ENCODE measurements at places on chromosomes 5 and 9.

- DNase-seq = no peak
These were observed 708.6 kb upstream of the WWC1 start for GRCh38 chr5:167582886-167583285.

DNA sequence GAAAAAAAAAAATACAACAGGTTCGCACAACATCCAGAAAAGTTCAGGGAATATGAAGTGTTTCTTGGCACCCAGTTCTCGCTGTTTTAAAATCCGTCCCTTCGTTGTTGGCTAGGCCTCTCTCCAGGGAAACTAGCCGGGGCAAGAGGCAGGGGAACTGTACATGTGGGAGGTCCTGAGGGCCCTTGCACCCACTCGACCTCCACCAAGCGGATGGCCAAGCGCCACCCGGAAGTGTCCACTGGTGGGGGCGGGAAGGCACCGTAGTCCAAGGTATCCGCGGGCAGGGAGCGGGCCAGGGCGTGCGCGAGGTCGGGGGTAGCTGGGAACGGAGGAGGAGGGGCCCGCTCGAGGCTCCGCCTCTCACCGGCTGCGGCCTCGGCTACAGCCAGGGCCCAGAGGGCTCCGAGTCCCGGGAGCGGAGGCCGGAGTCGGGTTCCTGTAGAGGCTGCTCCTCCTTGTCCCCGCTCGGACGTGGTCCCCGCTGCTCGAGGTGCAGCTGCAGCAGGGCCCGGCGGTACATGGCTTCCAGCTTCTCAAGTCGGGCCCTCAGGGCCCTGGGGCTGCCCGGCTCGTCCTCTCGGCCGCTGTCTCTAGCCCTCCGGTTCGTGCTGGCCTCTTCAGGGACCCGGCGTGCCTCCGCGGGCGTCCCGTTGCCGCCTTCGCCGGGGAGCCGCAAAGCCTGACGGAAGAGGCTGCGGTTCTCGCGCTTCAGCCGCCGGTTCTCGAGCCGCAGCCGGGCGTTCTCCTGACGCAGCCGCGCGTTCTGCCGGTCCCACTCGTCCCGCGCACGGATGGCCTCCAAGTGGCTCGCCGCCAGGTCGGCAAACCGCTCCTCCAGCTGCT lies 720 bp downstream of the TUSC1 start:
- no peak for DNase-seq

DNA sequence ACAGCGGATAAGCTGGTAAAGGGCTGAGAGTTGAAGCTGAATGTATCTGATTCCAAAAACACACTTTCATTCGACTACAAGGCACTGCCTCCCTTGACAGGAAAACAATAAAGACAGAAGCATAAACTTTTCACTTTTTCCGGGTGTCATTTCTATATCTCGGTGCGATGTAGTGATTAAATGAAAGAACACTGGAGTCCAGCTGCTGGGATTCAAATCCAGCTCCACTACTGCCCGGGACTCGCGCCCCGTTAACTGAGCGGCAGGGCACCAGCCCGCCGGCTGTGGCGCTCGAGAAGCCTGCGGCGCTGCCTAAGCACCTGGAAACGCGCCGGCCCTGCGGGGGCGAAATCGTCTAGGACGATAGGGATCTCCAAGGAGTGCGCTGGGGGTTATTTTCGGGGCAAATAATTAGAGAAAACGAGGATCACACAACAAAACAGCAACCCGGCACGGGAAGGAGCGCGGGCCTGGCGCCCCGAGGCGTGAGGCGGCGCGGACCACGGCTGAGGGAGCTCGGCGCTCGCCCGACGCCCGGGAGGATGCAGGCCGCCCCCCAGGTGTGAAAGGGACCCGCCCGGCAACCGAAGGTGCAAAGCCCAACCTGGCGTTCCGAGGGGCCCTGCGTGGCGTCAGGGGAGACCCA lies 837 bp downstream of the UIMC1 start:
- peak; percentile 79 for DNase-seq

DNA sequence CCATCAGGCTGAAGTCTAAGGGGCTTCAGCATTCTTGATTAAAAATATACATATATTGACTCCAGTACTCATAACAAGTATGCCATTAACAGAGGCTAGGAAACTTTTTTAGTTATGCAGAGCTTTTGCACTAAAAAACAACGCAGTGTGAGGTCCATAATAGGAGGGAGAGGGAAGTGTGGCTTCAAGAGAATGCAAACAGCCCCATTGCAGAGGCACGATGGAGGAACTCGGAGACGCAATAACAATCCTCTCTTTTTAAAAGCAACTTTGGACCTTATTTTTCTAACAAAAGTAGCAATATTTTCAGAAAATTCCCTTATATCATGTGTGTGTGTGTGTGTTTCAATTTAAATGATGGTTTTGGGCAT lies 150.0 kb upstream of the PTCH1 start:
- no peak for DNase-seq

- DNase-seq = no peak
These were observed 152.5 kb downstream of the CDH10 start for GRCh38 chr5:24492229-24492628.

- DNase-seq = no peak
These were observed 146.7 kb downstream of the GPBP1 start for GRCh38 chr5:57320582-57320981.

DNA sequence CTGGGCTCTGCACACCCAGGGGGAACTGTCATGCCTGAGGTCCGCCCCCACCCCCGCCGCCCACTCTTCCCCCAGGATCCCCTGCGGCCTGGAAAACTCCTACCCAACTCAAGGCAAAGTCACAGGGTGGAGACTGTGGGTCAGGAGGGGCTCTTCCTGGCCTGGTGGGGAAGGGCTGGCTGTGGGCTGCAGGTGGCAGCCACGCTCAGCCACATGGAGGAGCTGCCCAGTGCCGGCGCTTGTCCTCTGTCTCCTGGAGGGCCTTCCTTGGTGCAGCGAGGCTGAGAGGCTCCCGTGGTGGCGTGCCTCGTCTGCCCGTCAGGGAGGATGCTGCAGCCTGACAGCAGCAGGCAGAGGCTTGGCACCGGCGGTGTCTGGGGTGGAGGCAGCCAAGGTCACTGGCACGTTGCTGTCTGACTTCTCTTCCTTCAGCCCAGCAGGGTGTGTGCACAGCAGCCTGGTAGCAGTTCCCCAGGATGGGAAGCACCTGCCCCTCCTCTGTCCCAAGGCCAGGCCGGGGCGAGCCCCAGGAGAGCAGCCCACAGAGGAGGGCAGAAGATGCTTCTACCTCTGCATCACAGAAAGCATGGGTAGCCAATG lies 78.1 kb downstream of the ADAMTS2 start:
- DNase-seq = no peak

- DNase-seq = no peak
These were observed 114.5 kb downstream of the LRRC70 start for GRCh38 chr5:62692946-62693713.

- no peak for DNase-seq
These were observed 16.3 kb downstream of the CLTA start for GRCh38 chr9:36207016-36207415.

- no peak for DNase-seq
These were observed 75.3 kb downstream of the MED27 start for GRCh38 chr9:132004323-132004722.

DNA sequence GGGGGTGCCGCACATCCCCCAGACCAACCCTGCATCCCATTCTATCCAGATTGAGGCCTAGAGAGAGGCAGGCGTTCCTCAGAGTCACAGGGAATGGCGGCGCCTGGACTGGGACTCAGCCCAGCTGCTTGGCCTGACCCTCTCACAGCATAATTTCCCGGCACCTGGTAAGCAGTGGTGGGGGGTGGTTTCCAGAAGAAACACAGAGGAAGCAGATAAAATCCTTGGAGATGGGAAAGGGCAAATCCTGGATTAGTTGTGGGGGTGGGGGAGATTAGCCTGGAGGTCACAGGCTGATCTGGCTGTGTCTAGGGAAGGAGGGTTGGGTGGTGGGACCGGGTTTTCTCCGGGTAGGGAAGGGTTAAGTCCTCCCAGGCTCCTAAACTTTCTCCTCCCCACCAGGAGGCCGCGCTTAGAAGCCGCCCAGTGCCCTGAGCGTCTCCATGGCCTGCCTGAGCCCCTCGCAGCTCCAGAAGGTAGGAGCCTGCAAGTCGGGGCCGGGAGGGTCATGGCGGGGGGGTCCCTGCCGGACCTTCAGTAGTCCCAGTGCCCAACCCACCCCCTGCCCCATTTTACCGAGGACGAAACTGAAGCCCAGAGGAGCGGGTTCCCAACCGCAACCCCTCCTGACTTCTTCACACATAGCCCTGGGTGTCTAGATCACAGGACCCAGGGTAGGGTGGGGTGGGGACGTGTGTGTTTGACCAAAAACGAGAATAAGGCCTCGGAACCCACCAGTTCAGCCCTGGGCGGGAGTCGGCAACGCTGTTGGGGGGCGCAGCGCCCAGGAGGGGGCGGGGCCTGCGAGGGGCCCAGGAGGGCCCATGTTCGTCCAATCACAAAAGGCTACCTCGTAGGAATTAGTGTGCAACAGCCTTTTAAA lies 1.3 kb downstream of the PHYHD1 start:
- no peak for DNase-seq

DNA sequence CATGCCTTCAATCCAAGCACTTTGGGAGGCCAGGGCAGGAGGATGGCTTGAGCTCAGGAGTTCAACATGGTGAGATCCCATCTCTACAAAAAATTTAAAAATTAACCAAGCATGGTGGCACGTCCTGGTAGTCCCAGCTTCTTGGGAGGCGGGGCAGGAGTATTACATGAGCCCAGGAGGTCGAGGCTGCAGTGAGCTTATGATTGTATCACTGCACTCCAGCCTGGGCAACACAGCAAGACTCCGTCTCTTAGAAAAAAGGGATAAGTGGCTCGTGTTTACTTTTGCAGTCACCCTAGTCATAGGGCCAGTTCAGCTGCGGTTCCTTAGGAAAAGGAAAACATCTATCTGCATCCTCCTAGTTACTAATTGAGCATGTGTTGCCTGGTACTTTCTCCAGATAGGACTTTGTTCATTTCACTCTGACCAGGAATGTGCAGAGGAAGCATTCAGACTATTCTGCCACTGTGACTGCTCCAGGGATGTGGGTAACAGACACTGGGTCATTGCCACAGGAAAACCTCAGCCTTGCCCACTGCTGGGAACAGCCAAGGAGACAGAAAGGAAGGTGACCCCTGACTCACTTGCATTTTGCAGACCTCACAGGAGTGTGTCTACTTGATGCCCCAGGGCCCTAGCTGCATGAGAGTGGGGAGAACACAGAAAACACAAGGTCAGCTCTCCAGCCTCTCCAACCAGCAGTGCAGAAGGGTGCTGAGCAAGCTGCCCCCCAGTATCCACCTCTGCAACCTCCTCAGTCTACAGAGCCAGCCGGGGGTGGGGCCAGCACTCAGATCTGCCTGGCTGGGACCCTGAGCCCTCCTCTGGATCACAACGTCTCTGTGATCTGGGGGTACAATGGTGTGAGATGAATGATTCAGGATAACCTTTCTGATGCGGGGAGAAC lies 33.9 kb upstream of the ALDH1B1 start:
- DNase-seq = no peak

- DNase-seq = no peak
These were observed 2.4 kb upstream of the STOM start for GRCh38 chr9:121372239-121373010.

DNA sequence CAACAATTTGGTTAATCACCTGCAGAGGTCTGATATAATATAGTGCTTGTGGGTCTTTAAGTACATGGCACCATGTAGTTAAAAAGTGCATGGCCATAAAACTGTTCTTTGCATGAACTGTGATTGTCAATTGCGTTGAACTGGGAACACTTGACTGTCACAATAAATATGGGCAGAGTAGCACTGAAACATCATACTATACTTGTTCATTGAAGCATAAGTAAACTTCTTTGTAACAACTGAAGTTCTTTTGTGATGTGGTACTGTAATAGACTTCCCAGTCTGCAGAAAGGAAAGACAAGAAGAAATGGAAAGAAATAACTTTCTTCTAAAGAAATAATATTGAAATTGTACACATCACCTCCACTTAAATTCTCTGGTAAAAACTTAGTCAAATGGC lies 9.8 kb upstream of the NTRK2 start:
- DNase-seq = no peak

DNA sequence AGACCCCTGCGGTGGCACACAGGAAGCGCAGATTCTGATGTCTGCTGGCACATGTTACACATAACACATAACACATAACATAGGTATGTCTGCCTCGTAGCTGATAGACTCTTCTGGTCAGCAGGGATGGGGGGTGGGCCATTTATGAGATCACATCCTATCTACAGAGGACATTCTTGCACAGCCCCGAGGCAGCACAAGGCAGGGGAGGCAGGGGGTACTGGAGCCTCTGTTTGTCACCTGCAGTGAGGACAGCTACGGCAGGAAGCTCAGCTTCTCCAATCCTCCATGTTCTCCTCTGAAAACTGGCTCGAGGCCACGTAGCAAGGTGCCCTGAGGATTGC lies 16.7 kb upstream of the MED10 start:
- no peak for DNase-seq

All from GM06990 (cell line).